Activated CD8-positive, alpha-beta memory T cell treated with anti-CD3 and anti-CD28 coated beads, Interleukin-2, amount 10 ng/mL, durations not matched to agents 7 days and 5 days (primary cell): ENCODE measurements at places on chromosomes 1 and 21. TPM values are rescaled to one million over a fixed set of nuclear protein-coding genes. Genes with fewer than 3 reads are reported as not detected.

The SDCCAG8 gene
- 27.1 TPM for total RNA-seq

The LMOD1 gene
- total RNA-seq = not detected

The MRPS6 gene
- 124 TPM for total RNA-seq

The SLC1A7 gene
- total RNA-seq = not detected

The SH2D2A gene
- total RNA-seq = 205 TPM

The MAB21L3 gene
- total RNA-seq = not detected

The SCAMP3 gene
- total RNA-seq = 82.0 TPM

The SPATA21 gene
- not detected for total RNA-seq

The ST6GALNAC3 gene
- total RNA-seq = 0.26 TPM

The CIART gene
- total RNA-seq = 0.44 TPM

The TAS1R1 gene
- total RNA-seq = not detected

The RCAN3 gene
- 23.9 TPM for total RNA-seq

The RUNX3 gene
- total RNA-seq = 246 TPM

The HEYL gene
- not detected for total RNA-seq

The LIPI gene
- not detected for total RNA-seq

The CLCA1 gene
- total RNA-seq = not detected

The SYCP1 gene
- not detected for total RNA-seq

The GREM2 gene
- 0.05 TPM for total RNA-seq

The SPRR4 gene
- total RNA-seq = not detected

The CHI3L2 gene
- total RNA-seq = 13.0 TPM

The IKBKE gene
- total RNA-seq = 64.8 TPM

The NR1I3 gene
- total RNA-seq = not detected

The C1orf87 gene
- not detected for total RNA-seq

The AJAP1 gene
- total RNA-seq = not detected

The OR2T2 gene
- not detected for total RNA-seq

The SELL gene
- total RNA-seq = 61.4 TPM

The NPHS2 gene
- total RNA-seq = not detected

The ITLN1 gene
- total RNA-seq = not detected

The ACOT11 gene
- 0.58 TPM for total RNA-seq

The PTPRF gene
- total RNA-seq = 0.41 TPM

The HHAT gene
- total RNA-seq = 0.23 TPM

The ELF3 gene
- 0.16 TPM for total RNA-seq

The COA6 gene
- 42.4 TPM for total RNA-seq

The NBPF10 gene
- total RNA-seq = 2.0 TPM

The LRRN2 gene
- not detected for total RNA-seq
